ENCODE measurements at places on chromosomes 1 and 21.
A peak's percentile ranks its signal among the peaks of the same experiment; 100 is the strongest.

- no peak for DNase-seq
These were observed 44.4 kb upstream of the ANGPTL7 start for GRCh38 chr1:11144570-11145256.

GRCh38 chr1:204017032-204017431 lies 55.9 kb upstream of the SOX13 start:
- no peak for DNase-seq

DNA sequence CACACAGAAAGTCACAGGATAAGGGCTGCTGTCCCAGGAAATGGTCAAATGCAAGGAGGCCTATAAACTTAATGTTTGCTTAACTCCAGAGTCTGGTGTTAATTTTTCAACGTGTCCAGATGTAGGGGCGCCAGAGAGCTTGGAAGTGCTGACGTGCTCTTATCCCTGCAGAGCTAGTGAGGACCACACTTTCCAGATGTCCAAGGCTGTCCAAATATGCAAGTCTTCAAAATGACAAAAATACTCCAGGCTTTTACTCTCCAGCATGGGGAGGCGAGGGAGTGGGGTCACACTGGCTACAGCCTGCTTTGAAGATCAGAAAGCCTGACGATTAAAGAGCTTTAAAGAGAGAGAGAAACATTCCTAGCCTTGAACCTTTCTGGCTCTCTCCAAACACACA lies 57.6 kb downstream of the ABCA4 start:
- peak; percentile 56 for DNase-seq

DNA sequence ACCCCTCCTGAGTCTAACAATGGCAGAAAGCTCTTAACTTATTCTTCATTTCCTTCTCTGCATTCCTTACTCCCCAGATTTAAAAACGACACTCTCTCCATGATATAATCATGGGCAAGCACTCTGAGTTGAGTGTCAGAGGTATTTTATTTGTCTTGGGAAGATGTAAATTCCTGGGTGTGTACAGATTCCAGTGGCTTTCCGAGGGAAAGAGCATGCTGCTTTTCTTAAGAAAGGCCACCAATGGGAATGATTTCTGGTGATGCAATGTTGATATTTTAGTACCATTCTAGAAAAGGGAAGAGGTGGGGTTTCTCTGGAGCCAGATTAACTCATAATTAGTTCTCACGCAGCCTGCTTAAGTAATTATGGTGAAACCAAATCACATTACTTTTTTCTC lies 47.8 kb upstream of the BTG3 start:
- DNase-seq, result no peak

- DNase-seq, result peak; percentile 24
These were observed 177.8 kb upstream of the KLHDC7A start for GRCh38 chr1:18302788-18303413.

- DNase-seq, result peak; percentile 50
These were observed 49.2 kb upstream of the PAX7 start for GRCh38 chr1:18581420-18581880.

DNA sequence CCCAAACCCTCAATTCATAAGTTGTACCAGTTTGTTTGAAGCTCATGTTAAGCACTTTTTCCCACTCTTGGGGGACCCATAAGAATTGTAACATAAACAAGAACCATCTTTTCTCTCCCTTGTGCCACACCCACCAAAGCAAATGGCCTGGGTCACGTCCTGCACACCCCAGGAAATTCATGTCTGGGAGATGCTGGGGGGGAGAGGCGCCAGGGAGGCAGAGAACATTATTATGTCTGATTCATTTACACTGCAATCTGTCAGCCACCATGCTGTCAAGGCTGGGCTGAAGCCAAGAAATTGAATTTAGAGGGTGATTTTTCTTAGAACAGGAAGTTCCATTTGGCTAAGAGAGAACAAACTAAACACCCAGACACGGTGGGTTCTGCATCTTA lies 37.2 kb upstream of the IPO9 start:
- DNase-seq, result peak; percentile 66

GRCh38 chr1:79981481-79981880 lies 975.0 kb upstream of the ADGRL4 start:
- no peak for DNase-seq

GRCh38 chr1:198281911-198282310 lies 125.1 kb downstream of the NEK7 start:
- DNase-seq, result no peak

DNA sequence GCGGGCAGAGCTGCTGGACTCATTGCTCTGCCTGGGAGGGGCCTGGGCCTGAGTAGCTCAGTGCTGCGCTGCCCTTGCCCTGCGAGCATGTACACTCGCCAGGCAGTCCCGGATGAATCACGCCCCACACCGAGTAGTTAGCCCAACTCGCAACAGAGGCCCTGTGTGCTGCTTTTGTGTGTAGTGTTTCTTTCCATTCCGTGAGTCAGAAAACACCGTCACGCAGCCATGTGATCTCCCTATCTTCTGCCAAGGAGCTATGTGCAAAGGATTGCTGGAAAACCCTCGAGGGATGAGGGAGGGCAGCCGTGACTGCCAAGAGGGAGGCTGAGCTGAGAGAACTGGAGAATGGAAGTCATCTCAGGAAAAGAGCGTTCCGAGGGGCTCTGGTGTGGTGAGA lies 37.3 kb downstream of the NENF start:
- DNase-seq, result no peak

DNA sequence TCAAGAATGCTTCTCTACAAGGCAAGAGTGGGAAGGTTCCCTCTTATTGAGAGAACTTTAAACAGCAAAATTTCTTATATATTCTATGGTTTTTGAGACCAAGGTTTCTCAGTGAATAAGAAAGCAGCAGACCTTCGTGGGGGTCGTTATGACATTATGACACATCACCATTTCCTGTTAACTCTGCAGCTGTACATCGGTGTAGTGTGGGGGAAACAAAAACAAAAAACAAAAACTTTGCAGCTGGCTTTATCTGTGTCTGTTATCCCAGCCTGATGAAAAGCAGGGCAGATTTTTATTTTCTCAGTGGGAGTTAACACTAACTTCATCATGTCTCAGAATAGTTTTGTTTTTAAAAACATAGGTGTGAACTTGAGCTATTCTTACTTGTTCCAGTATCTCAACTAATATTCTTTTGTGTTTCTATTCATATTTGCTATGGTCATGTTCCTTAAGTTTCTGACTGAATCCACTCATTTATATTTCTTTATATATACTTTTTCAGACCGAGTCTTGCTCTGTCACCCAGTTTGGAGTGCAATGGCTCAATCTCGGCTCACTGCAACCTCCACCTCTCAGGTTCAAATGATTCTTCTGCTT lies 2.1 kb downstream of the SDE2 start:
- DNase-seq, result peak; percentile 38

- no peak for DNase-seq
These were observed 4.4 kb downstream of the DNAJC16 start for GRCh38 chr1:15531003-15531402.

GRCh38 chr1:154925335-154926170 lies 11.0 kb downstream of the PMVK start:
- DNase-seq, result peak; percentile 70

GRCh38 chr1:172537366-172537765 lies 4.4 kb downstream of the SUCO start:
- DNase-seq, result no peak

DNA sequence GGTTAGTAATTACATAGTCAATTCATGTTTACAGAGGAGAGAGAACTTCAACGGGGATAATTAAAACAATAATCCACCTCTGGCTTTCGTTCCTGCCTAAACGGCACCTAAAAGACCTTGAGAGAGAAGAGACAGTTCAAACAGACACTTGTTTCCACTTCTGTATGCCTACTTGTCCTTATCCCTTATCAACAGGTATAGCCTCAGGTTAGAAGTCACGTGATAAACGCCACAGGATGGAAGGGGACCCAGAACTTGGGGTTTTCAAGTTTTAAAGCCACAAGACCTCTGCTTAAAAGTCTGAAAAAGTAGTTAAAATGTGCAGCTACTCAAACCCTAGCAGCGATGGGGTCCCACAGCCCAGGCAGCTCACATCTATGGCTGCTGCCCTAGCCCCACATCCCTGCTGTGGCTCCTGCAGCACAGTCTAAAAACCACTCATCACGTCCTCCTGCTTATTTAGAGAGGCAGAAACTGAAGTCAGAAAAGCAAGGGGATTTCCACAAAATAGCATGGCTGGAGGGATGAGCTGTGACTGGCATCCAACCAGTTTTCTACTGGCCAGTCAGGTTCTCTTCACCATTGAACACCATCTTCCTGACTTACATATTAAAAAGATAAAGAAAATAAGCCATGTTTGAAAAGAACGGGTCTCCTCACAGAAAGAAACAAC lies 51.2 kb upstream of the SEC16B start:
- DNase-seq, result no peak

- DNase-seq, result no peak
These were observed 4.5 kb downstream of the SDCCAG8 start for GRCh38 chr1:243260221-243260880.

DNA sequence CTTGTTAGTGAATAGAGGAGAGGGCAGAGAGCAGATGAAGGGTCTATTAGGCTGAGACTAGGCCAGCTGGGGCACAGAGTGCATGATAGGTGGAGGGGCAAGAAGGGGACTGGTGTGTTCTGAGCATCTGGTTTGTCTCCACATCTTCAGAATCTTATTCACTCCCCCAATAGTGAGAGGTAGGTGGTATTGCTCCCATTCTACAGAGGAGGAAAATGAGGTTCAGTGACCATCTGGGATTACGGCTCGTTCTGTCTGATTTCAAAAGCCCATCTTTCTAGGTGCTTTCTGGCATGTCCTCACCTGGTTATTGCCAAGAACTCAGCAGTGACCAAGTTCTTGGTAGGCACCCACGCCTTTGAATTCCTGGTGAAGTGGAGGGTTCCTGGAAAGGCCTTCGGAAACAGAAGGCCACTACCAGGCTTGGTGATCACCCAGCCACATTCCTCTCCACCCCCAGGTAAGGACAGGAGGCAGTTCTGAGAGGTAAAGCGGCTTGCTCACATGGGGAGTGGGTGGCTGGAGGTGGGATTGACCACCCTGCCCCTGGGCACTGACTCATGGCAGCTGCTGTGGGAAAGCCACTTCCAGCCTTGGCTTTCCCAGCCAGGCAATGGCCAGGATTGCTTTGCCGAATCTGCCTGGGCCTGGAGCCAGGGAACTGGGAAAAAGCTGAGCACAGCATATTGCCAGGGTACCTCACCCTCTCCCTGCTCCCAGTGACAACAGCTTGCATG lies 18.8 kb upstream of the CITED4 start:
- no peak for DNase-seq

DNA sequence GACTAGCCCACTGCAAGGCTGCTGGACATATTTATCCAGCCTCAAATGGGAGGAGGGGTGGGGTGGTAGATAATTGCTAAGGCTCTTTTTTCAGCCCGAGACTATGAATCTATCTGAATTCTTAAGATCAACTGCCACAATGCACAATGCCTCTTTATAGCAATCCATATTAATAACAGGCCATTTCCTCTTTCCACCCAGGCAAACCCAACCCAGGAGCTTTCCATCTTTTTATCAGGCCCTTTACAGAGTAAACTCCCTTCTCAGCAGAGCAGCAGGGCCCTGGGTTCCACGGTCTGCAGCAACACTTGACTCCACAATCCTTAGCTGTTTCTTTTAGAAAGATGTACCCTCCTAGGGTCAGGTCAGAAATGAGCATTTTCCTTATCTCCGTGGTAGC lies 806 bp downstream of the DDOST start:
- DNase-seq, result peak; percentile 35

GRCh38 chr1:186985889-186986491 lies 157.2 kb downstream of the PLA2G4A start:
- DNase-seq, result peak; percentile 83

GRCh38 chr21:32611471-32611997 lies 643 bp downstream of the CFAP298 start:
- DNase-seq, result peak; percentile 71

DNA sequence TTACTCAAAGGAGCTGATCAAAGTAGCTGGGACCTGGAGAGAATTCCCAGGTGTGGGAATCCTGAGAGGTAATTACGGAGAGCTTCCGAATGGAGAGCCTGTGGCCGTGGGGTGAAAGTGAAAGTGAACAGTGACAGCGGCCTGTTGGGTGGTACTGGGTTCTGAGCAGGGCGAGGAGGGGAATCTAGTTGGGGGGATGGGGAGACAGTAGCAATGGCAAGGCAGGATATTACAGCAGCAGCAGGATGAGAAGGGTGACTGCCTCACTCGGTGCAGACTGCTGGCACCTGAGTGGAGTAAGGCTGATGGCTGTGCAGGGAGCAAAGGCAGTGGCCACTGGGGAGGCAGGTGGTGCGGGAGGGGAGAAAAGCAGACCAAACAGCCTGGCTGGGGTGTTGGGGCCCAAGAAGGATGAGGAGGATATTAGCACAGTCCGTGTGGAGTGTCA lies 70.3 kb upstream of the PRDX6 start:
- DNase-seq, result peak; percentile 48

DNA sequence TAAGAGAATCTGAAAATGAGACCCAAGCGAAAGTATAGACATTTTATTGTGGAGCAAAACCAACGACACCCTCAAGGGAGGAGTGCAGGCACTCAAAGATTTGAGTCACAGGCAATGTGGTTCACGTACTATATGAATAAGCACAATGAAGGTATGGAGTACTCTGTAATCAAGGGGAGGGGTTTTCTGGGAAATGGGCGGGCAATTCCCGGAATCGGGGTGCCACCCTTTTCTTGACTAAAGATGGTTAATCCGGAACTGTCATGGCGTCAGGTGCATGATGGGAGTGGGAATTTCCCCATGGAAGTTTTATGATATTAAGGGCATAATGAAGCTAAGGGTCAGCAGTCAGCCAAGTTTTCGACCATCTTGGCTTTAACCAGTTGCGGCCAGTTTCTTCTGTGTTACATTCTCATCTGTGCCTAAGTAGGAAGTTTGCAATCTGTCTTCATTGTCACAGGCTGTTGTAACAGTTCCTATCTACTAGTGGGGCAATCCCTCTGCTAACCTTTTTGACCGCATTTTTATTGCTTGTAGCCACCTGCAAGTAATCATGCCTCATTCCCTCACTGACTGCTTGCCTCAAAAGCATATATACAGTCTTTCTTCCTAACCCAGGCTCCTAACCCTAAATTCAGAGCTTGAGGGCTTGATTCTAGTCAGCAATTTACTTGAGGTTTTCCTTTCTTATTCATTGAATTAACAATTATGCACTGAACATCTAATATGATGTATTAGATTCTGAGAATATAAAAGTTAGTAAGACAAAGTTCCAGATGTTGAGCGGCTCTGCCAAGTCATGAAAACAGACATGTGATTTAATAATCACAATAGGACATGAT lies 775 bp upstream of the AIM2 start:
- DNase-seq, result peak; percentile 54

- no peak for DNase-seq
These were observed 3.0 kb upstream of the AHCTF1 start for GRCh38 chr1:246934765-246935164.

Data from hematopoietic multipotent progenitor cell treated with erythropoietin and hydrocortisone succinate and interleukin-3 and kit ligand, for 4 days (in vitro differentiated cells).